ENCODE measurements at places on chromosomes 3 and 15.

DNA sequence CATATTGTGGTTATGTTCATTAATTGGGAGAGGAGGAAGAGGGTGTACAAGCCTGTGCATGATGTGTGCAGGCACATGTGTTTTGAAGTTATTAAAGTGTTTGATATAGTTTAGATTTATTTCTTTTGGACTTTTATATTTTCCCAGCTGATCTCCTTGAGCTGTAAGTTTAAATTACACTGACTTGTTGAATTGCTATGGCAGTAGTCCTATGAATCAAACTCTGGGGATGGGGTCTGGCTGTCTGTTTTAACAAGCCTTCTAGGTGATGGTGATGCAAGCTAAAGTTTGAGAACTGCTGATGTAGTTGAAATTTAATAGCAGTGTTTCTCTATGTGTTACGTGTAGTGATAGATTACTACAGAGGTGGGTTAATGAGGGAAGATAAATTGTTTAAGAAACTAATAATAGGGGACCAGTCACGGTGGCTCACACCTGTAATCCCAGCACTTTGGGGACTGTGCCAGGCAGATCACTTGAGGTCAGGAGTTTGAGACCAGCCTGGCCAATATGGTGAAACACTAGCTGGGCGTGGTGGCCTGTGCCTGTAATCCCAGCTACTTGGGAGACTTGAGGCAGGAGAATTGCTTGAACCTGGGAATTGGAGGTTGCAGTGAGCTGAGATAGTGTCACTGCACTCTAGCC is 7.0 kb downstream of the ARIH1 start:
- no peak for DNase-seq

DNA sequence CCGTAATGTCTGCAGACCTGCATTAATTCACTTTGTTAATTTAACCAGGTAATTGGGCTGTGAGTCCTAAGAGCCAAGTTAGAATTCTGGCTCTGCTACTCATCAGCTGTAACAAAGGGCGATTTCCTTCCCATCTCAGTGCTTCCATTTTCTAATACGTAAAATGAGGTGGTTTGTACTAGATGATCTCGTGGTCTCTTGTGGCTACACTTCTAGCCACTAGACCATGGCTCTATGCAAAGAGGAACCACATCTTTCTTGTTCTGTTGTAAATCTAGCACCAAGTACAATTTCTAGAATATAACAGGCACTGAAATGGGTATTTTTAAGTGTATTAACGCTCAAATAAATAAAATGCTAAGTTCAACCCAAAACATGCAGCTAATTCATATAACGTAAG is 174.4 kb upstream of the THBS1 start:
- DNase-seq, result no peak

DNA sequence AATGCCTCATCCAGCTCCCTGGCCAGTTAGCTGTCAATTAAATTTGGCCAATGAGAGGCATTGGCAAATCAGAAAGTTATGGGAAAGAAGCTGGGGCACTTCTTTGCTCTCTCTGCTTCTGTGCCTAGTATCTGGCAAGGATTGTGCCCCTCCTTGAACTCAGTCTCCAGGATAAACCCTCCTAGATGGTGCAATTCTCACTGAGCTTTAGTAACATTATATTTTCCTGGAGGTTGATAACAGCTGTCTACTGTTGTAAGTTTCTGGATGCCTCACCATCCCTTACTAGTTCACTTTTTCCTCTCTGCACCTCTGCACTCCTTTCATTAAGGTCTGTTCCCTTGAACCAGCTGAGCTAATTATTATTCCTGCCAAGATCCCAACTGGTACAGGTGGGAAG is 329.5 kb downstream of the MFSD1 start:
- DNase-seq, result no peak

- no peak for DNase-seq
These were observed 4.7 kb upstream of the KPNA4 start for GRCh38 chr3:160569894-160570652.

GRCh38 chr3:45488591-45488990 is 100.2 kb downstream of the LARS2 start:
- DNase-seq, result no peak

- DNase-seq, result peak; percentile 47
These were observed 70.5 kb upstream of the KLHL25 start for GRCh38 chr15:85865070-85865684.

DNA sequence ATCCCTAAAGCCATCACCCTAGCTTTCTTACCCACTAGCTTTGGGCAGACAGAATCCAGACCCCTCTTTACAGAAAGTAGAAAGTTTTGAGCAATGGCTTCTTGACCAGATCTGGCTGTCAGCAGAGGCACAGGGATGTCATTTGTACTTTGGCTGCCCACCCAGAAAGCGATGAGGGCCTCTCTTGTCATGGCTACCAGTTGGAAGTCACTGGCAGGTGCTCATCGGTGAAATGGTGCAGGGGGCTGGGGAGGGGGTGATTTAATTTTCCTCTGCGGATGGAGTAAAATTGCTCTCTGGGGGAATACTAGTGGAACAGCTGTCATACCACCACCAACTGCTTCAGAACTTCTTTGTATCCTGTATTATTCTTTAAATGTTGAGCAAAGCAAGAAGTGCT is 393.7 kb downstream of the LSAMP start:
- DNase-seq, result no peak

DNA sequence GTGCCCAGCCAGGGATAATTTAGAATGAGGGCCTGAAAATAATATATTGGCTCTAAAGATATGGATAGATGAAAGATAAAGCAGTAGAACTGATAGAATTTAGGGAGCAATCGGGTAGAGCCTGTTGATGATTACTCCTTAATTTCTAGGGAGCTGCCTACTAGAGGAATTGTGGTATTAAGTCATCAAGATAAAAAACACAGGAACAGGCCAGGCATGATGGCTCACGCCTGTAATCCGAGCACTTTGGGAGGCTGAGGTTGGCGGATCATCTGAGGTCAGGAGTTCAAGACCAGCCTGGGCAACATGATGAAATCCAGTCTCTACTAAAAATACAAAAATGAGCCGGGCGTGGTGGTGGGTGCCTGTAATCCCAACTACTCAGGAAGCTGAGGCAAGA is 130.4 kb downstream of the PCCB start:
- no peak for DNase-seq

- no peak for DNase-seq
These were observed 134.9 kb downstream of the FEZF2 start for GRCh38 chr3:62238431-62238830.

GRCh38 chr15:37122703-37123102 is 22.4 kb upstream of the MEIS2 start:
- no peak for DNase-seq

DNA sequence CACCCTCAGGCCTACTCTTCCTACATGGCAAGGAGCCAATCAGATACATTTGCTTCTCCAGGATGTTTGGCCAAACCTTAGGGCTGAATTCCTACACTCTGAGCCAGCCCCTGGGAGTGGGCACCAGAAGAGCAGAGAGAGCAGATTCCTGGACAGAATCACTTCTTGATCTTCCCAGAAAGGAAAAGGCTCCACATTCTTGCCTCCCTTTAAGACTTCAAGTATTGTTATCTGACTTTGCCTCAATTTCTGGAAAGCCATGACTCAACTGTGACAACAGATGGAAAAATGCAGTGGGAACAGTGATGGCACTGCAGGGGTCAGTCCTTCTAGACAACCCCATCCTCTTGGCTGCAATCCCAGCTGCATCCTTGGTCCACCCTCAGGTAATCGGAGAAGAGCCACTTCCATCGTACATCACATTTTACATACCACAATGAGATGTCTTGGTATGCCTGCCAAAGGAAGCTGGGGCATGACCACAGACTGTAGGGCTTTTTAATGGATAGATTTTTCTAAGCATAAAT is 21.0 kb downstream of the SLCO2A1 start:
- DNase-seq, result no peak

GRCh38 chr15:54347082-54347827 is 369.0 kb downstream of the UNC13C start:
- no peak for DNase-seq

GRCh38 chr3:38574411-38575278 is 74.8 kb downstream of the SCN5A start:
- DNase-seq, result no peak

DNA sequence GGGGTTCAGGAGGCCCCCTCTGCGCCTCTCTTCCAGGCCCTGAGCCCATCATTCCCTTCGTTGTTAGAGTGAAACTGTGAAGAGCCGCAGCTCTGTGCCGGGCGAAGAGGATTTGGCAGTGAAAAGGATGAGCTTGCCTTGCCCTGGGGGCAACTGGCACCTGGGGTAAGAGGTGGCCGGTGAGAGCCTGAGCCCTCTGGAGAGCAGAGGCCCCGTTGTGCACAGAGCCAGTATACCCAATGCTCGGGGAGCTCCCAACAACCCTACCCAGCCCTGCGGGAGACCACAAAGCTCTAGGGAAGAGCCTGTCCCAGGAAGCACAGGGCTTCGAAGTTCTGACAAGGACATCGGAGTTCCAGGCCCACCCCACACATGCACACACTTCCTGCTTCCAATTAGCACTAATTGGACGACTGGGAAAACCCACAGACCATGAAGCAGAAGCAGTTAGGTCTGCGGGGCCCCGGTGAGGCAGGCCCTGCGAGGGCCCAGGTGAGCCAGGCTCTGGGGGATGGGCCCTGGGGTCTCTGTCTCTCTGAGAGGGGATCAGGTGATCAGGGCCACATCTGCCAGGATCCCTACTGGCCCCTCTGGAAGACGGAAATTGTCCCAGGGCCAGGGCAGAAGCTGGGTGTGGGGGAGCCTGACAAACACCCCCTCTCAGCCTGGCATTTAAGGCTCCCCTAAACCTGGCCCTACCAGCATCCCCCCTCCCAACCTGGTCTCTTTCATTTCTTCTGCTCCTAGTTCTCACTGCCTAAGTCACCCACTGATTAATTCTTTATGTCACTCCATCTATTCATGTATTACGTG is 27.9 kb upstream of the SFMBT1 start:
- DNase-seq, result no peak

DNA sequence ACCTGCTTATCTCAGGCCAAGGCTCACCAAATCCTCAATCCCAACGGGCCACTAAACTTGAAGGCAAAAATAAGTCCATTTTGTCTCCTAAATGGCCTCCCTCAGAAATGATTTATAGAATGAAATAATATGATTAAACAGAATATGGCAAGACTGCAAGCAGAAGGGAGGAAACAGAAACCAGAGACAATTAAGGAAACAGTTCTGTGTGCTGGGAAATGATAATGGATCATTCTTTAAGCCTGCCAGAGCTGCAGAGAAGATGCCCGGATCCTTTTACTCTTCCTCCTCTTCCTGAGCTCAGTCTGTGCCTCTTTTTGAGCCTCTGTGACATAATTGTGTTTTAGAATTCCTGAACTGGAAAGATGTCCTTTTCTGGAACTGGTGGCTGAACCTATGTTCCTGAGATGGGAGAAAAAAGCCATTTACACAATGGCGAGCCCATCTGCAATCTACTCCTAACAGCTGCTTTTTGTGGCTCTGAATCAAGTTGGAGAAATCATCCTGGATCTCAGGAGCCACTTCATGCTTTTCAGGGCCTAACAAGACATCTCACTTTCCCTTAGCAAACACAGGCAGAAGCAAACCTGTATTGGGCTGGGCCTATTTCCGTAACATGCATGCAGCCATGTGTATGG is 2.8 kb upstream of the ABHD2 start:
- DNase-seq, result no peak

GRCh38 chr3:115784739-115785536 is 161.6 kb downstream of the GAP43 start:
- peak; percentile 6 for DNase-seq

GRCh38 chr3:171874879-171875278 is 31.7 kb downstream of the TMEM212 start:
- no peak for DNase-seq

DNA sequence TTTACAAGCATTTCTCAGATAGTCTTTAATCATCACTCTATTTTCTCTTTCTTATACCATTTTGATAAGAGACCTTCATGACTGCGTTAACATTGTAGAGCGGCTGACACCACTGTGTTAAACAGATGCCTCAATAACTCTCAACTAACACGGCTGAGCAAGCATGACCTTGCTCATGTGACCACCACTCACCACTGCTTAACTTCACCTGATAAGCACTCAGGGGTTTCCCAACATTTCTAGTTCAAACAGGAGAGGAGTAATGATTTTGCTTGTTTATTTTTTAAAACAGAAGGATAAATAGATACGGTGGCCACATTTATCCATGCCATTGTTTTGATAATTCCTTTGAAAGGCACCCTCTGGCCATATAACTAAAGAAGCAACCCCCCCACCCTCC is 37.7 kb upstream of the TMEM45A start:
- DNase-seq, result no peak

GRCh38 chr15:74431645-74432044 is 2.1 kb downstream of the SEMA7A start:
- no peak for DNase-seq

DNA sequence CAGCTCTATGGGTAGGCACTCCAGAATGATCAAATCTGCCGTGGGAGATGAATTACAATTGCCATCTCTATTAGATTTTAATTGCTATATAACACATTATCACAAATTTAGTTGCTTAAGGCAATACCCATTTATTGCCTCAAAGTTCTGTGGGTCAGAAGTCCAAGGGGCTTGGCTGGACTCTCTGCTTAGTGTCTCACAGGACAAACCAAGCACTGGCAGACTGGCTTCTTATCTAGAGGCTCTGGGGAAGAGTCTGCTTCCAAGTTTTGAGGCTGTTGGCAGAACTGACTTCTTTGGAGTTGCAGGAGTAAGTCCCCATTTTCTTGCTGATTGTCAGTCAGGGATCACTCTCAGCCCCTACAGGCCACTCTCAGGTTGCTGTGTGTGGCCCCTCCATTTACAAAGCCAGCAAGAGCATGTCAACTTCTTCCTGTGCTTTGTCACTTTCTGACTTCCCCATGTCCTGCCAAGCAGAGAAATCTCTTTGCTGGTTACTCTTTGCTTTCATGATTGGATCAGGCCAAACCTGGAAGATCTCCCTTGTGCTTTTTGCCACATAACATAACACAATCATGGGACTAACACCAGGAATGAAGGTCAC is 93.5 kb upstream of the PRICKLE2 start:
- no peak for DNase-seq

- DNase-seq, result no peak
These were observed 43.9 kb upstream of the SMAD3 start for GRCh38 chr15:67021455-67021854.
